ENCODE measurements at places on chromosomes 16 and 17.

DNA sequence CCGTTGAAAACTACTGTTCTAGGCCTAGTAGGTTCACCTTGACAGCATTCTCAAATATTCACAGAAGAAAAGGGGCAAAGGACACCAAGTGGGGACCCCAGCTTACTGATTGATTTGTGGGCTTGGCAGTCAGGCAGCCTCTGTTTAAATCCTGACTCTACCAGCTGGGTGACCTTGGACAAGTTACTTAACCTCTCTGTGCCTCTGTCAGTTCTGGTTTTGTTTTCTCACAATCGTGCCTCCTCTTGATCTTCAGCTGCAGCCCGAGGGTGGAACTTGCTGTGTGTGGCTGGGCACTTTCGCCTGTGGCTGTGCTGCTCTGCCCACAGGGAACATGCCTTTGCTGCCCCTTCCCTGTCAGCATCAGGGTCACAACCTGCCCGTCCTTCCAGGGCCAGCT, 17.8 kb downstream of the RAP1GAP2 start:
- DNase-seq, result no peak

- DNase-seq, result no peak
These were observed 80.8 kb upstream of the HSBP1 start for GRCh38 chr16:83727018-83727417.

GRCh38 chr16:66325717-66326376, 40.6 kb upstream of the CDH5 start:
- DNase-seq, result no peak

DNA sequence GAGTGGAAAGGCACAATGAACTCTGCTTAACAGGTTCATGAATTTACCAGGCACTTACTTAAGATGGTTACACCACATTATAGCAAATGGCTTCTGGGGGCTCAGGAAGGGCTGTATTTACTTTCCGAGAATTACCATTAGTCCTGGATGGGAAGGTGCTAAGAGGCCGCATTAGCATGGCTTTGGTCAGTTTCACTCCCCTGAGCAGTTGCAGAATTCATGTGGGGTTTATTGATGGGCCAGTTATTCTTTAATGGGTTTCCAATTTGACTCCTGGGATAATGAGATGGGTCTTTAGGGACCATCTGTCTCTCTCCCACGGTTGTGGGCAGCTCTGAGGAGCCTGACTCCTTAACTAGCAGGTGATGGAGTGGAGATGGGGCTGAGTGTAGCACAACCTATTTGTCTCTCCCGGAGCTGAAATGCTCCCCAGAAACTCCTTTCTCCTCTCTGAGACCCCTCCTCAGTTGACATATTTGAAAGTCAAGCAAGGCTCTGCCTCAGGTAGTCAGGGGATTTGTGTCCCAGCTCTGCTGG, 652.5 kb downstream of the HS3ST4 start:
- no peak for DNase-seq

DNA sequence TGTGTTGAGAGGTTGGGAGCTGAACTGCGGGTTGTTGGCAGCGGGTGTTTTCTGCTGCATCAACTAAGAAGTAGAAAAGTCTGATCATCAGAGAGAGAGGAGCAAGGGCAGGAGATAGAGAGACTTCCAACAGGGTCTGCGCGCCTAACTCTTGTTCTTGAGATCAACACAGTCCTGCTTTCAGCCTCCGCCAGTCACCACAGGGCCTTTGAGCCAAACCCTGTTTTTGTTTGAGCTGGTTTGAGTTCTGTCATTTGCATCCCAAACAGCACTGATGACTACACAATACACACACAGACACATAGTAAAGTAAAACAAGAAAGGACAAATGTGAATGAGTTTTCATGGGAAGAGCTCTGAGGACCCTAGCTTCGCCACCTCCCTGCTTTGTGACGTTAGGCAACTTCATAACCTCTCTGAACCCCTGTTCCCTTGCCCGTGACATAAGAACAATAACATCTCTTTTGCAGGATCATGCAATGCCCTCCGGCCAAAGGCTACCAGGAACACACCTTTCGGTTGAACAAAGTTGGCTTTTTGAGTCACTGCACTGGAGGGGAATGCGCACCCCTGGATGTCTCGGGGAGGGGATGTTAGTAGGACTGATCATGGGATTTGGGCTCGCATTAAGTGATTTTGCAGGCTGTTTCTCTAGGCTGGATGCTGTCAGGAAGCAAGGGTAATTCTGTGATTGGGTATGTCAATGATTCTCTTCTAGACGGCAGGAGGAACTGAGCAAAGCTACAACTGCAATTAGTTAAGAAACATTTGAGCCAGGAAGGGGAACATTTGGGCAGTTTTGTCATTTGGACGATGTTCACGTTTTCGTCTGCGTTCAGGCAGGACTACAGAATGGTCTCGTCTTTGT, 92.3 kb downstream of the C16orf78 start:
- DNase-seq, result no peak
